CD4-positive, alpha-beta T cell treated with Interleukin-15 for 1 hour (primary cell): ENCODE measurements at places on chromosomes 11 and 22.

GRCh38 chr11:1458340-1459218, 28.0 kb downstream of the MOB2 start:
- DNase-seq: no peak

- DNase-seq: no peak
Observed at GRCh38 chr11:16831316-16832192, 93.1 kb downstream of the C11orf58 start.

- DNase-seq: no peak
Observed at GRCh38 chr11:69915501-69916250, 96.5 kb upstream of the FGF3 start.

GRCh38 chr11:2923446-2924375, 5.5 kb downstream of the PHLDA2 start:
- DNase-seq: no peak

DNA sequence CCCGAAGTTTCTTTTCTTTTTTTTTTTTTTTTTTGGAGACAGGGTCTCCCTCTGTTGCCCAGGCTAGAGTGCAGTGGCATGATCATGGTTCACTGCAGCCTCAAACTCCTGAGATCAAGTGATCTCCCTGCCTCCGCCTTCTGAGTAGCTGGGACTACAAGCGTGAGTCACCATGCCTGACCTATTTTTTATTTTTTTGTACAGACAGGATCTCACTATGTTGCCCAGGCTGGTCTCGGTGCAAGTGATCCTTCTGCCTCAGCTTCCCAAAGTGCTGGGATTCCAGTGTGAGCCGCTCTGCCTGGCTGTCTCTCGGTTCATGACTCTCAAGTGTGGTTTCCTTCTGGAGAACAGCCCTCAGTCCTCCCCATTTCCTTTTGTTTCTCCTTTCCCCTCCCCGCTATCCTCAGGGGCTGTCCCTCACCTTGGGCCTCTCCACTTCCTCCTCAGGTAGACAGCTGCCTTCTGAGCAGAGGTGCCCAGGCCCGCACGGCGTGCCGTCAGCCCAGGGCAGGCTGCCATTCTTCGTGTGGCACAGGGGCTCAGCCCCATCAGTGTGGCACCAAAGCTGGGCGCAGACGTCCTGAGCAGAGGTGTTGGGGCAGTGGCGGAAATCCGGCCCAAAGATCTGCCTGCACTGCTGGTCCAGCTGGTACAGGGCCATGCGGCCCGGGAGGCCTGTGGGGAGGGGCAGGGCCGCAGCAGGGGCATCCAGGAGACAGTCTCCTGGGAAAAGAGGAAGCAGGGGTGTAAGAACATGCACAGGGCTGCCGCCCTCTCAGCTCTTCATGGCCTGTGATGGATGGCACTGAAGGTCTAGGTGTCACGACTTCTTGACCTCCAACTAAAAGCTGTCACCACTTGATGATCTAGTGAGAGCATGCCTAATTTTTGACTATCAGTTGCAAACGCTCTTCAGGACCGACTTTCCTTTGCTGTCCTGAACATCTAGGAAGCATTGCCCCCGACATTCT, 14.0 kb downstream of the ADAMTS8 start:
- no peak for DNase-seq

GRCh38 chr11:37078521-37078920, 480.5 kb upstream of the RAG2 start:
- DNase-seq: no peak

GRCh38 chr11:14454861-14455632, 44.6 kb downstream of the COPB1 start:
- no peak for DNase-seq

DNA sequence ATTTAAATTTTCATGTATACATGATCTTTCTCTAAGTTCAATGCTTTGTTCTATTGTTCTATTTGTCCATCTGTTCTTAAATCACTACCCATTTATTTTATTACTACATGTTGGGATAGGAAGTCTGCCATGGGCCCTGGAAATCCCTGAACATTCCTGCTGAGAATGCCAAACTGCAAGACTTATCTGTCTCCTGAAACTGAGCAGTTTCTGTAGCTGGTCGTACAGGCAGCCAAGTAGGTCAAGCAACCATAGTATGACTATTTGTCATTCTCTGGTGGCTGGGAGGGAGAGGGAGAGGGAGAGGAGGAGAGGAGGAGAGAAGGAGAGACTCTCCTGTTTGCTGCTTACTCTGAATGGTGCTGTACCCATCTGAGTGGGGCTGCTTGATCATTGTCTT, 82.8 kb upstream of the SNX19 start:
- no peak for DNase-seq

- DNase-seq: no peak
Observed at GRCh38 chr11:932435-932834, 6.8 kb downstream of the AP2A2 start.

DNA sequence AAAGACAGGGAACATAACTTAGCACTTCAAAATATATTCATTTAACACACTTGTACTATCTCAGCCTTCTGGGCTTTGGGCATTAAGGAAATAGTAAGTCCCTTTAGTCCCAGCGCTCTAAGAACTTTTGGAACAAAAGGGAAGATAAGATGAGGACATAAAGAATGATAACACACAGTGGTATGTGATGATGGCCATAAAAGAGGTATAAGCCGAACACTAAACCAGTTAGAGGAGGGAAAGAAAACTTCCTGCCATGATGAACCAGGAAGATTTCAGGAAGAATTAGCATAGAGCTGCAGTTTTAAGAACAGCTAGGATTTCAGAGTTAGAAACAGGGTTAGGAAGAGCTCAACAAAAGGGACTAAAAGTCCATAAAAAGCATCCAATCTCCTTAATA, 11.8 kb downstream of the SYTL2 start:
- no peak for DNase-seq

DNA sequence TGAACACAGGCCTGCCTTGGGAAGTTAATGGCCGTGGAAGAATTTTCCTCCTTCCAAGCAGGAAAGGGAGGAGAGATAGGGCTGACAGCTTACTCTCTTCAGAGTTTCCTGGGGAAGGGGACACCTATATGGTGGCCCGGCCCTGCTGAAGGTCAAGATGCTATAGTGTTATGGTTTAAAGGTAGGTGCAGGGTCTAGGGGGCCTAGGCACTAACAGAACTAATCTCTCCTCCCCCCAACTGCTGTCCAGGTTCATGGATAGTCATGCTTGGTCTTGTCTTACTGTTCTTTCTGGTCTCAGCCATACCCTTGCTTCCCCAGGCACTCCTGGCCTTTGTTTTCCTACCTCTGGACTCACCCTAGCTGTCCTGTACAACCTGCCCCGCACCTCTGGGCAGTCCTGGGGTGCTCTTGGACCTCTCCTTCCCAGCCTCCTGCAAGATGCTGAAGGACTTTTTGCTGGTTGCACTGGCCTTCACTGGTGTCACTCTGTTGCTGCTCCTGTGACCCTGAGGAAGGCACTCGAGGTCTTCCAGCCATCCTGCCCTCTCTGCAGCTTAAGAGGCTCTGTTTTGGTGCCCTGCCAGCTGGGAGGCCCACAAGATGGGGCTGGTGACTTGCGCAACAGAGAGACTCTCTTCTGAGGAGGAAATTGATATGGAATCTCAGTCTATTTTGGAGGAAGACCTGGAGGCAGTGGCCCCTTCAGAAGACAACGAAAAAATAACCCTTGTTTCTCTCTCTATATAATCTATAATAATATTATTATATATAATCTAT, 17.9 kb downstream of the SEC14L3 start:
- DNase-seq: no peak

DNA sequence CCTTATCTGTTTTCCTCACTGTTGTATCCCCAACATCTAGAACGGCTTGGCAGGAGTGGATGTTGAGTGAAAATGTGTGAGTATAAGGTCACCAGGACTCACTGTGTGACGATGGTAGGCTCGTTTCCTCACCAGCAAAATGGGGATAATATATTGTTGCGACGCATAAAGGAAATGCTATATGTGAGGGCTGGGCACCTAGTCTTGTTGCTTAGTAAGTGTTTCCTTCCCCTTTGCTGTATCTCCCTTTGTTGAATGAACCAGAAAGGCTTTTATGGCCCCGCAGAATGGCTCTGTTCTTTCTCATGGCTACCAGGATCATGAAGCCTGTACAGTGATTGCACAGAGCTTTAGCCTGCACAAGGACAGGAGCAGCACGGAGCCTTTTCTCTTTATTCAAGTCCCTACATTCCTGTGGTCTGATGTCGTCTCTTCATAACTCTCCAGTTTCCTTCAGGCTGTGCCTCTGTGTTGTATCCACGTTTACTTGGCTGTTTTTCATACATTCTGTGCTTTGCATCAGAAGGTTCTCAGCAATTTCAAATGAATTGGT, 5.4 kb downstream of the TNRC6B start:
- DNase-seq: peak; percentile 27

DNA sequence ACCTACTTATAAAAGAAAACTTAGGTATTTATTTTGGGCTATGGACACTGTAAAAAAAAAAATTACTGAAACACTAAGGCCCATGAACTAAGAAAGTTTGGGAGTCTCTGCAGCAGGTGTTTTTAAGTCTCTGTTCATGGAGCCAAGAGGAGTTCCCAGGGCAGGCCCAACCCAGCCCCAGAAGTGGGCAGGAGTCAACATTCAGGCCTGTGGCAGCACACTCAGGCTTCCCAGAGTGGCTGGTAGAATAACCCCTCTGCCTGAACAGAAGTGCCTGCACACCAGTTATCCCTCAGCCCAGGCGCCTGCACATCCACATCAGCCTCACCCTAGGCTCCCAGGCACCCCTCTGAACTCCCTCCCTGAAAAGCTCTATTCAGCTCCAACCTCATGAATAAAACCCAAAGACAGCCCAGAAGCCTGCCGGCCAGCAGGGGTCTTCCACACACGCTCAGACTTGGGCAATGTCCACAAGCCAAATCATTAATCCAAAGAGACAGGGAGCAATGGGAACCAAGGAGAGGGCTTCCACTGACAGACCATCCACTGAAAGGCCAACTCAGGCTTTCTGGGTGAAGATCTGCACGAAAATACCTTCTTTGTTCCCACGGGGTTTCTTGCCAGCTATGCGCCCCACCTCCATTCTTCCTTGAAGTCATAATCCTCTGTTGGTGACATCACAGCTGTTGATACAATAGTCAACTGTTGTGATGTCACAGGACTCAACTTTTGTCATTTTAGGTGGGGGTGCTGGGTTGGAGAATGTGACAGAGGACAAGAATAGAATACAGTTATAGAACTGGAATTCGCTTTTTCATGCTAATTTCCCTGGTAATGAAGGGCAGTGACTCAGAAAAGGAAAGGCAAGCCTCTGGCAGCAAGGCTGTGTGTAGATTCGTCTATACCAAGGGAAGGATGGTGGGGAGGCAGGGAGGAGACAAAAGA, 83.7 kb downstream of the RPL27A start:
- DNase-seq: no peak

- peak; percentile 54 for DNase-seq
Observed at GRCh38 chr22:40024201-40025061, 29.7 kb downstream of the FAM83F start.

GRCh38 chr22:20951151-20951931, 15.7 kb upstream of the AIFM3 start:
- no peak for DNase-seq

DNA sequence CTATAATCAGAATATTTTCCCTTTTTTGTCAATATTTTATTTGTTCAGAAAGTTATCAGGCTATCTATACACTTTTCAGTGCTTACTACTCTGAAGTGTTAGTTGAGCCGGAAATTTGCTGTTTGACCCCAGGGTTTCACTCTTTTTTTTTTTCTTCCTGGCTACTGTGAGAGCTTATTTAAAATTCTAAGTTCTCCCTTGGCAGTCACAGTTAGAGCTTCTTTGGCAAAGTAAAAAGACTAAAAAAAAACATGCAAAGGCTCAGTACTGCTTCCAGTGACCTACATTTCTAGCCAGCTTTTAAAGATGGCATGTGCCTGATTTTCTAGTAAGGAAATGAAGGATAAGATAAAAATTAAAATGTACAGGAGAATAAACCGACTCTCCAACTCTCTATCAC, 48.4 kb downstream of the ELP4 start:
- no peak for DNase-seq

GRCh38 chr22:40953471-40953870, 2.3 kb downstream of the RBX1 start:
- no peak for DNase-seq

- DNase-seq: no peak
Observed at GRCh38 chr22:29092243-29092642, 19.4 kb downstream of the KREMEN1 start.

- no peak for DNase-seq
Observed at GRCh38 chr11:35927104-35927503, 16.8 kb upstream of the LDLRAD3 start.
